NAMALWA (cell line): ENCODE measurements at places on chromosomes 11 and 22.

DNA sequence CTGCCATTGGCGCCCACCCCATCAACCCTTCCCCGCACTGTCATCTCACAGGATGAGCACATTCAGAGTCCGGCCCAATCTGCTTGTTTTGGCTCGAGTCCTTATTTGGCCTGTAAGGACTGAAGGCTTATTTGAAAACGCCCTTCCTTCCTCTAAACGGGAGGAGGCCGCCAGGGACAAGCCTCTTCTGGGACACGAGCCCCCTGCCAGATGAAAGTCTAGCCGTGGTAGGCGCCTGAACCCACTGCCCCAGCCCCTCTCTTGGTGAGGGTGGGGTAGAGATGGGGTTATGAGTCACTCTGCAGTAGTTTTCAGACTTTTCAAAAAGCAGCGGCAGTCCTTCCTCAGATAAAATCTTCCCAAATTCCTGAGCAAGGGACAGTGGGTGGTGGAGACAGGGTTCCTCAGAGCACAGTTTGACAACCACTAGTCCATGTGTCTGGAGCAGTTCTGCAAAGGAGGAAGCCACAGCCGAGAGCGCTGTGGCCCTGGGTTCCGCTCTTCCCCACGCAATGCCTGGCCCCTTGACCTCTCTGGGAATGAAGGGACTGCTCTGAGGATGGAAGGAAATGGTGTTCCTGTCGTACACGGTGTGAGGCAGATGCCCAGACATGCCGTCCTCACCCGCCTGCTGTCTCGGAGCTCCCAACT, 57.0 kb downstream of the MYH9 start:
- no peak for DNase-seq

GRCh38 chr11:72024069-72024754, 25.5 kb downstream of the IL18BP start:
- DNase-seq = no peak

- no peak for DNase-seq
These were observed 20.4 kb downstream of the CCDC81 start for GRCh38 chr11:86395061-86395551.

DNA sequence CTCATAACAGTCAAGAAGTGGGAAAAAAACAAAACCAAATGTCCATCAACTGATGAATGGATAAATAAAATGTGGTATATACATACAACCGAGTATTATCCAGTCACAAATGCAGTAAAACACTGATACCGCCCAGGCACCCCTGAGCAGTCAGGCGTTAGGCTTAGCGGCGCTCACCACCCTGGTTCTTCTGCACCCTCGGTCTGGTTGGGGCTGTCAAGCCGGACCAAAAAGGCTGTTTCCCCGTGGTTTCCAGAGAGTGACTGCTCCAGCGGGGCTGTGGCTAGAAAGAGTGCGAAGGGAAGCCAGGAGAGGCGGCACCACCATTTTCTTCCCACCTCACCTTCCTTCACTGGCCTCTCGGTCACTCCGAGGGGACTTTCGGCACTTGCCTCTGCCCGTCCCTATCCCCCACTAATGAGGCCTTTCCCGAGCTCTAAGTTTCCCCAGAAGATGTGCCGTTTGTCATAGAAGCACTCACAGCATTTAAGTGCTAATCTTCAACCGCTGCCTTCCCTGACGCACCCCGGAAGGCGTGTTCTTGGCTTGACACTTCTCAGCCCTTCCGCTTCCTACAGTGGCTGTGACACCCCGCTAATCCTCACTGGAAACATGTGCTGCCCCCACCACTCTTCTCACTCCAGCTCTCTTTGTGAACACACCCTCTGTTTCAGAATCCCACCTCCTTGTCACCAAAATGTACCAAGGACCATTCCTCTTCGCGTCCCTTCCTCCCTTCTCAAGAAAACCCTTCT, 42.4 kb downstream of the FCHSD2 start:
- no peak for DNase-seq

DNA sequence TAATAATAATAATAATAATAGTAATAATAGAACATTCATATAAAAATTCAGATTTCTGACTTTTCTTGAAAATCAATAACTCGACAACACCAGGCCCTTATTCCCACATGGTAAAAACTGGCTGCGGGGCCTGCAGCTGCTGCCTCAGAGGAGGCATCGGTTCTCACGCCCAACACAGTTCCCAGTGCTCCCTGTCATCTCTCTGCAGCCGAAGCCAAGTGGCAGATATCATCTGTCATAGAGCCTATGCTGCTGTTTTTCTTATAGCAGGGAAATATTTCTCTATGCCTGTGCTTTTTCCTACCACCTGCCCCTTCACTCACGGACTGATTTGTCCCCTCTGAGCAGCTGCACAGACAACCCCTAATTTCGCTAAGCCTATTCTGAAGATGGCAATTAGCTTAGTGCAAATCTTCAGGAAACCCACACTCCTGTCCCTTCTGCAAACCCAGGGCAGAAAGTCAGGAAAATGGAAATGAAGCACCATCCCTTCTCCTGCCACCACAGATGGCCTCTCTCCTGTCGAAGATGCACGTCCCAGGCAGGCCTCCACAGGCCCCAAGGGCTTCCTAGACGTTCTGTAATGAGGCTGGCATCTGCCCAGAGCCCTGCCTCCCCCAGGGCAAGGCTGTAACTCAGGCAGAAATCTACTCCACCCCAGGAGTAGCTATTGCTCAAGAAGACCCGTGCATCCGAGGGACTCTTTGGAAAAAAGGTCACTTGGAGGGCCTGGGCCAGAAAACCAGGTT, 66.7 kb downstream of the SYN3 start:
- no peak for DNase-seq

- DNase-seq = no peak
These were observed 4.8 kb upstream of the ARHGEF12 start for GRCh38 chr11:120331301-120331996.

DNA sequence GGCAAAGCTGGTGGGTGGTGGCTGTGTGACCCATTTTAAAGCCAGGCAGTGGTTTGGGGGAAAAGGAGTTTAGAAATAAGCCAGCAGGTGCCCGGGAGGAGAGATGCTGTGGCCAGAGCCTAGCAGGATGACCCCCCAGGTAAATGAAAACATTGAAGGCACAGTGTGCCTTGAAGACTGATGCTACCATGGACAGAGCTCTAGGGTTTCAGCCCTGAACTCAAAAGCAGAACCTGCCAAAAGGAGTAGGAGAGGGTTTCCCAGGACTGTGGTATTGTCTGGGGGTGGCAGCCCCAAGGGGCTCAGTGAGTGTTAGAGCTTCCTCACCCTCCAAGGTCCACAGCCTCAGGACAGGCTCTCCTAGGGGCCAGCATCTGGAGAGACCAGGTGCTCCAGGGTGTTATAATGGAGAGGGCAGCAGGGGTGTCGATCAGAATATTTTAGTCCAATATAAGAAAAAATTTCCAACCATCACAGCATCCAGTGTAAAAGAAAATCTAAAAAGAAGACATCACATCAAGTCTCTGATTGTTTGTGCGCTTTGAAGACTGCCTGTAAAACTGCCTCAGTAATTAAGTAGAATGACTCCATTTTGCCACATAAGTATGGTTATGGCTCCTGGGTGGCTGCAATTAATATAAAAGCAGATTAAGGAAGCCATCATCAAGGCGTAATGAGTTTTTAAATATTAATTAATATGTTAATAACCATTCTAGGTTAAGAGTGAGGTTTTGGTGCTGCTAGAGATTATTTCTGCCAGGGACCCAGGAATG, 88.6 kb upstream of the LMO1 start:
- DNase-seq = no peak
